Esophagus mucosa (tissue), 1 donor: ENCODE measurements at places on chromosomes 2 and 18. TPM values are rescaled to one million over a fixed set of nuclear protein-coding genes. Genes with fewer than 3 reads are reported as not detected.

ACVR1 gene
- total RNA-seq, result 12.6 TPM

ANKRD23 gene
- 1.8 TPM for total RNA-seq

ANKRD30BL gene
- total RNA-seq, result not detected

SPATA3 gene
- total RNA-seq, result not detected

KIAA2012 gene
- not detected for total RNA-seq

CCDC138 gene
- total RNA-seq, result 4.2 TPM

LPIN2 gene
- total RNA-seq, result 6.9 TPM

TGFA gene
- 42.6 TPM for total RNA-seq

DGUOK gene
- total RNA-seq, result 38.3 TPM
